ENCODE measurements at places on chromosomes 1 and 21.

DNA sequence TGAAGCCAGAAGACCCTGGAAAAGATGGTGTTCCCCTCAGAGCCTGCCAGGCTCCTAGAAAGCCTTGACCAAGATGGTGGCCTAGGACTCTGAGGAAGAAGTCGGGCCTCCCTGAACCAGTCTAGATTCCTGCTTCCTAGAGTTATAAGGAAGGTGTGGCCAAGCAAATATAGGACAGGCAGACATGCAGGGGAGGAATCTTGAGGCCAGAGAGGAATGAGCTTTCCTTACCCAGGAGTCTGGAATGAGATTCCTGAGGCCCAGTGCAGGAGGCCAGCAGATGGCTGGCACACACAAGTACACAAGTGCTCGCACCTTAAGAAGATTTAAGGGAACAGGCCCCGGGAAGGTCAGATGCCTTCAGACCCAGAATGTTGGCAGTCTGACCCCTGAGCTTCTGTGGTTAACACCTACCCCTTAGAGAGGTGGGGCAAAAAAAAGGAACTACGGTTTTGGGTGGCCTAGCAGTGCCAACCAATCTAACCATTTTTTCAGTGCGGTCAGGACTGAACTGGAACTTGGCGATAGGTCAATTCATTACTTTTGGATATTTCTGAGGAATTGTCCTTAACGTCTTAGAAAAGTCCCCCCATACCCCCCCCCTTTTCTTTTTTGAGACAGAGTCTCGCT lies 73.3 kb downstream of the MDM4 start:
- no peak for DNase-seq

- no peak for DNase-seq
Measured at GRCh38 chr1:181090641-181091126, 2.2 kb downstream of the IER5 start.

DNA sequence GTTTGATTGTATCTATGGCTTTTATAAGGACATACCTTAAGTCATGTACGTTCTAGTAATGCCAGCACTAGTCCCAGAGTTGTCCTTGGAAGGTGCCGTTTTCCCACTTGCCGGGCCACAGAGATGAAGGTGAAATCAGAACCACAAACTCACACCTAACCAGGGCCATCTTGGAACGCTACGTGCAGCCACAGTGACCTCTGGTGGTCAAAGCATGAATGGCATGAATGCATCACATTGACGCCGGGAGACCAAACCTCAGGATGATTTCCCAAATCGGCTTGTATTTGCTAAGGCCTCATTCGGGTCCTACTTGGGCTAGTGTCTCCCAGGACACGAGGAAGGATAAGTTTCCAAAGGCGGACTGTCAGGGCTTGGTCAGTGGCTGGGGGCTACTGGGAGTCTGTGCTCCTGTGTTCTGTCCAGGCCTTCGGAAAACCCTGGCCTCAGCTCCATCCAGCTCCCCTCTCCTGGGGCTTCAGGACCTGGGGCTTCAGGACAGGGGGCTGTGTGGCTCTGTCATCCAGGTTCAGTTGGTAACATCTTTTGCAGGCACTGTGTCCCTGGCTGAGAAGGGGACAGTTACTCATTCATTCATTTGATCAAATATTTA lies 260.5 kb downstream of the PRDM2 start:
- no peak for DNase-seq

GRCh38 chr1:152118915-152119314 lies 3.7 kb upstream of the TCHH start:
- no peak for DNase-seq

DNA sequence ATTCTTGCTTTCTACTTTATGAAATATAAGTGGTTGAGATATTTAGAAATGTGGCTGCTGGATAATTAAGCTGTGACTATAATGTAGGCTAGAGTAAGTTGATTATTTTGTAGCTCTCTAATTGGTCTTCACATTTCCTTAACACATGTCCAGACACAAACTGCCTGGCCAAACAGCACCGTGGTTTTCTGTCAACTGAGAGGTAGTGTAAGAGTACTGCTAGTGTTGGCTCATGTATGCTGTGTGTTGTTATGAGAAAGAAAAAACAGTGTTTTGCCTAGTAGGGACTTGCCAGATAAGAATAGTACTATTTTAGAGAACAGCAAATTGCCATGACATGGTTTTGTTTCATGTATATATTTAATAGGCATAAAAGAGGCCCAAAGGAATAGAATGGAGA lies 37.1 kb downstream of the TMED5 start:
- DNase-seq: no peak

DNA sequence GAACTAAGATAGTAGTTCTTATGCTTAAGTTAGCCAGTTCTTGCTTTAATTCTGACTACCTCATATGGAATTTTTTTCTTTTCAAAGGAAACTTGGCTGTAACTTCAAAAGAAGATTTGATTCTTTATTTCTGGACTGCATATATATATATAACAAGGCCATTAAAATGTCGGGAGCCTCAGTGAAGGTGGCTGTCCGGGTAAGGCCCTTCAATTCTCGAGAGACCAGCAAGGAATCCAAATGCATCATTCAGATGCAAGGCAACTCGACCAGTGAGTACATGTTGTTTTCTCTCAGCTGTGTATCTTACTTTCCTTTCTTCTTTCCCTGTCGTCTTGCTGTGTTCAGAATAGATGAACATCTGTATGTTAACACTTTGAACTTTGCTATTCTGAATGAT lies 21.8 kb downstream of the KIF1B start:
- DNase-seq: no peak

GRCh38 chr1:199687321-199687720 lies 340.2 kb upstream of the NR5A2 start:
- DNase-seq: no peak

GRCh38 chr21:16608209-16608830 lies 878.5 kb downstream of the USP25 start:
- no peak for DNase-seq

- DNase-seq: no peak
Measured at GRCh38 chr1:41672173-41672572, 187.7 kb upstream of the EDN2 start.

DNA sequence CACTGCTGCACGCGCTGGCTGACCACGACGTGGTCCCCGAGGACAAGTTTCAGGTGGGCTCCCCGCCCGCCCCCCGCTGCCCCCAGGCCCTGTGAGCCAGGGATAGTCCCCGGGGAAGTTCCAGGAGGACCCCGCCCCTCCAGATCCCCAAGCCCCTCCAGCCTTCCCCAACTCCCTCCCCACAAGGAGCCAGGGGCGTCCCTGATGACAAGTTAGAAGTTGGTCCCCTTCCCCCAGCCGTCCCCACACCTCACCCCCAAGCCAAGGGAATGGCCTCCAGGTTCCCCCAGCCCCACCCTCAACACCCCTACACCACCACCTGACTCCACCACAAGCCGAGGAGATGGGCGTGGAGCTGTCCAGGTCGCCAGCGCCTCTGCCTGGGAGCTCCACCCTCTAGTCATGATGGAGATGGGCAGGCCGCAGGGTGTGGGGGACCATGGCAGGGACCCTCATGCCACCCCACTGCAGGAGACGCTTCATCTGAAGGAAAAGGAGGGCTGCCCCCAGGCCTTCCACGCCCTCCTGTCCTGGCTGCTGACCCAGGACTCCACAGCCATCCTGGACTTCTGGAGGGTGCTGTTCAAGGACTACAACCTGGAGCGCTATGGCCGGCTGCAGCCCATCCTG lies 525 bp downstream of the AIRE start:
- DNase-seq: no peak

DNA sequence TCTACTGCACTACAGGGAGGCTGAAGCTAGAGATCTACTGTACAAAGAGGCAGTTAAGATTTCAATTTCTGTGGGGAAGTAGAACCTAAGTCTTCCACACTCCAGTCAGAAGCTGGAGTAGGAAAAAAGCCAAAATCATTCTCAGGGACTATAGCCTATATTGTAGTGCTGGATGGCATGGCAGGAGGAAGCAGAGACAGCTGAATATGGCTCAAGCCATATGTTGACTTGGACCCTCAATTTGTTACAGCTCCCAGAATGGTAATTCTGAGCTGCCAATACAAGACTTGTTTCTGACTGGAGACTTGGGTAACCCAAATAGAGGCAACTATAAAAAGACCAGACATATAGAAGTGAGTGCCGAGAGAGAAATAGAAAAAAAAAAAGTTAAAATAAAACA lies 200.6 kb downstream of the PTBP2 start:
- DNase-seq: no peak

DNA sequence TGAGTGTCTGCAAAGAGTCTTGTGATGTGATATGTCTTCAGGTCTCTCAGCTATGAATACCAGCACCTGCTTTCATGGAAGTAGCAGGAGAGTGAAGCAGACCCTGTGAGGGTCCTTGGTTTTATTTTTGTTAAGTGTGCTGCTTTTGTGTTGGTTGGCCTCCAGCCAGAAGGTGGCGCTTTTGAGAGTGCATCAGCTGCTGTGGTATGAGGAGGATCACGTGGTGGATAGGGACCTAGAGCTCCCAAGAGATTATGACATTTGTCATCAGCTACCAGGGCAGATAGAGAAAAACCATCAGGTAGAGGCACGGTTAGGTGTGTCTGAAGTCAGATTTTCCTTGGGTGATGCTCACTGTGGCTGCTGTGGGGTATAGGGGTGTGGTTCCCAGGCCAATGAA lies 1232.1 kb downstream of the MRPL39 start:
- no peak for DNase-seq

- DNase-seq: no peak
Measured at GRCh38 chr1:165836664-165837482, 9.5 kb downstream of the UCK2 start.

DNA sequence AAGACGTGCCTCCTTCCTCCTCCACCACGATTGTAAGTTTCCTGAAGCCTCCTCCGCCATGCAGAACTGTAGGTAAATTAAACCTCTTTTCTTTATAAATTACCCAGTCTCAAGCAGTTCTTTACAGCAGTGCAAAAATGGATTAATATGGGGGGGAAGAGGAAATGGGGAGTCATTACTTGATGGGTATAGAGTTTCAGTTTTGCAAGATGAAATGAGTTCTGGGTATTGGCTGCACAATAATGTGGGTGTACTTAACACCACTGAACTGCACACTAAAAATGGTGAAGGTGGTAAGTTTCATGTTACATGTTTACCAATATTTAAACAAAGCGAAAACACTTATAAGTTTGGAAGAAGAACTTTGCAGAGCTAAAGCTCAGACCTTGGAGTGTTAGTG lies 24.3 kb upstream of the DISP1 start:
- DNase-seq: no peak

GRCh38 chr1:40638097-40639036 lies 27.1 kb downstream of the RIMS3 start:
- DNase-seq: no peak

- DNase-seq: no peak
Measured at GRCh38 chr1:162446946-162447345, 35.0 kb upstream of the SH2D1B start.

GRCh38 chr1:202283379-202283844 lies 58.3 kb downstream of the UBE2T start:
- DNase-seq: no peak

DNA sequence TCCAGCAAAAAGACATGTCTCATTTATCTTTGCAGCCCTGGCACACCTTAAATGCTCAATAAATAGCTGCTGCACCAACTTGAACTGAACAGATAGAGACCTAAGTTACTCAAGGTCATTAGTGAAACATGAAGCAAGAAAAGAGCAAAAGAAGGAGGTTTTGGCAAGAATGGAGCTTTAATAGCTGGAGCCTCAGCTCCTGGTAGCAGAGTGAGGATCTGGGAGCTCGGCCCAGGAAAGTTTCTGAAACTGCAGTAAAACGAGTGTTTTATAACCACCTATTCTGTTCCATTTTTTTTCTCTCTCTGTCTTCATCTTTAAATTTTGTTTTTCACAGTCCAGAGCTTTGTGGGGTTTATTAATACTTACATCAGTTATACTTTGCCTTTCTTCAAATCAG lies 207.5 kb downstream of the SETD4 start:
- DNase-seq: no peak

- DNase-seq: no peak
Measured at GRCh38 chr1:45385302-45385701, 45.1 kb upstream of the MUTYH start.

- DNase-seq: no peak
Measured at GRCh38 chr21:25029580-25029979, 577.7 kb downstream of the MRPL39 start.

DNA sequence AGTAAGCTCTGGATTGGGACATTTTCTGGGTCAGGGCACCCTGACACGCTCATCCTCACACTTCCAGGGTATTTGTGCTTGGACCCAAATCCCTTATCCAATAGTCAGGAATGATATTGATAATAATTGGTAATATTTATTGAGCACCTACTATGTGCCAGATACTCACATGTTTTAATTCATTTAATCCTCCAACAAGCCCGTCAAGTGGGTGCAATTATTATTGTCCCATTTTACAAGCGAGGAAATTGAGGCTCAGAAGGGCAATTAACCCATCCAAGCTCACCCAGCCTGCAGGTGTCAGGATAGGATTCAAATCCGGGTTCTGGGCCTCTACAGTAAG lies 11.4 kb upstream of the PADI3 start:
- DNase-seq: no peak

DNA sequence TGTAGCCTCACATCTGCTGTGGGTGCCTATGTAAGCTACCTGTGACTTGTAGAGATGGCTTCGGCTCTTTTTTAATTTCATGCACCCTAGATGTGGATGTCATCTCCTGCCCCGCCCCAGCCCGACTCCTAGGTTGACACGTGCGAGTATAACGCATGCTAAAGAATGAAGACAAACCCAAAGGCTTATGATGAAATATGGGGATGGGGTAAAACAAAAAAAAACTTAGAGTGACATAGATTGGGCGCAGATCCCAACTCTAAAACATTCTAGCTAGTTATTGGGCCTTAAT lies 613 bp upstream of the ERO1B start:
- no peak for DNase-seq

DNA sequence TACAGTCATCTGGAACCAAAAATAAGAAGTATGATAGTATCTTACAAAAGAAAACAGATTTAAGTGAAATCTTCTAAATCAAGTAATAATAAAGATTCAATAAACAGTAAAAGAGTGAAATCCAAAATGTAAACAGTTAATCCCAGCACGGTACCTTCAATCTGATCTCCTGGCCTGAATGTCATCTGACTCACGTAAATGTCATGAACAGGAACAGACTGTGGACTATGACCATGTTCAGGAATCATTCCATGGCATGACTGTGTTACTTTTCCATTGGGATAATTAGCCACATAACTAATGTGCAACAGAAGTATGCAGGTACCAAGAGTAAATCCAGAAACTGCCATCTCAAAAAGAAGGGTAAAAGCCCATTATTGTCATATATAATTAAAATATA lies 18.0 kb downstream of the FRRS1 start:
- DNase-seq: no peak

DNA sequence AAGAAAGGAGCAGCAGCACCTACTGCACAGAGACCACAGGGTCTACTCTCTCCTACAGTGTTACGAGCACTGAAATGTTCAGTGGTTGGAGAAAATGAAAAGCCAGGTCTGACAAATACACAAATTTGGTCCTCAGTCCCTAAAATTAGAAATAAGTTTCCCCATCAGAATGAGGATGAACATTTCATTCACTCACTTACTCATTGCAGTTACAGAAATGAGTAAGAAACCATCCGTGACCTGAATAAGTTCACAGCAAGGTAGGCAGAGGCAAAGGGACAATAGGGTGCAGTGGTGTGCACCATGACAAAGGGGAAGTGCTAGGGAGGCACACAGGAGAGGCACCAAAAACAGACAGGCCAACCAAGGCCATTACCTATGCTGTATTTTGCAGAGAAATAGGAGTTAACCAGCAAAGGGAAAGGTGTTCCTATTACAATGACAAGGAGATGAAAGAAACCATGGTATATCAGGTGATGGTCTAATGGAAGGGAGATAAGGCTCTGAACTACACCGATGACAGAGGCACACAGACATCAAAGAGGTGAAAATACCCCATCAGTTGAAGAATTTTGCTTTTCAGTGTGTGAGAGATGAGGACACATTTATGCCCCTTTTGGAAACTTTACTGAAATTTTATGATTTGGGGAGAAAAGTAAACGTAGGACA lies 29.4 kb downstream of the VAV3 start:
- no peak for DNase-seq

All from coronary artery (tissue), 2 donors.